Immature natural killer cell (primary cell): ENCODE measurements at places on chromosomes 3 and 15. TPM values are rescaled to one million over a fixed set of nuclear protein-coding genes. Genes with fewer than 3 reads are reported as not detected.

The ATP13A5 gene
- polyA plus RNA-seq, result not detected

The MESP2 gene
- polyA plus RNA-seq, result not detected

The CASR gene
- polyA plus RNA-seq, result not detected

The KLHL6 gene
- 3.9 TPM for polyA plus RNA-seq

The KLHL40 gene
- not detected for polyA plus RNA-seq

The ALPK3 gene
- not detected for polyA plus RNA-seq

The KLHL18 gene
- polyA plus RNA-seq, result 11.7 TPM

The FBLN2 gene
- polyA plus RNA-seq, result 1.8 TPM

The SPINK8 gene
- polyA plus RNA-seq, result not detected

The PSTPIP1 gene
- polyA plus RNA-seq, result 99.3 TPM

The CRABP1 gene
- not detected for polyA plus RNA-seq

The TM6SF1 gene
- polyA plus RNA-seq, result 17.9 TPM

The RARRES1 gene
- polyA plus RNA-seq, result not detected

The GRM2 gene
- polyA plus RNA-seq, result not detected

The TM4SF1 gene
- polyA plus RNA-seq, result not detected

The PATL2 gene
- polyA plus RNA-seq, result 24.8 TPM

The NMNAT3 gene
- 1.4 TPM for polyA plus RNA-seq

The GOLGA8T gene
- polyA plus RNA-seq, result not detected

The ABI3BP gene
- polyA plus RNA-seq, result not detected

The ALDH1A3 gene
- polyA plus RNA-seq, result not detected
